ENCODE measurements at places on chromosomes 2 and 18. TPM values are rescaled to one million over a fixed set of nuclear protein-coding genes. Genes with fewer than 3 reads are reported as not detected.

The CD8B2 gene
- total RNA-seq = not detected

The FANCL gene
- 56.4 TPM for total RNA-seq

DNA sequence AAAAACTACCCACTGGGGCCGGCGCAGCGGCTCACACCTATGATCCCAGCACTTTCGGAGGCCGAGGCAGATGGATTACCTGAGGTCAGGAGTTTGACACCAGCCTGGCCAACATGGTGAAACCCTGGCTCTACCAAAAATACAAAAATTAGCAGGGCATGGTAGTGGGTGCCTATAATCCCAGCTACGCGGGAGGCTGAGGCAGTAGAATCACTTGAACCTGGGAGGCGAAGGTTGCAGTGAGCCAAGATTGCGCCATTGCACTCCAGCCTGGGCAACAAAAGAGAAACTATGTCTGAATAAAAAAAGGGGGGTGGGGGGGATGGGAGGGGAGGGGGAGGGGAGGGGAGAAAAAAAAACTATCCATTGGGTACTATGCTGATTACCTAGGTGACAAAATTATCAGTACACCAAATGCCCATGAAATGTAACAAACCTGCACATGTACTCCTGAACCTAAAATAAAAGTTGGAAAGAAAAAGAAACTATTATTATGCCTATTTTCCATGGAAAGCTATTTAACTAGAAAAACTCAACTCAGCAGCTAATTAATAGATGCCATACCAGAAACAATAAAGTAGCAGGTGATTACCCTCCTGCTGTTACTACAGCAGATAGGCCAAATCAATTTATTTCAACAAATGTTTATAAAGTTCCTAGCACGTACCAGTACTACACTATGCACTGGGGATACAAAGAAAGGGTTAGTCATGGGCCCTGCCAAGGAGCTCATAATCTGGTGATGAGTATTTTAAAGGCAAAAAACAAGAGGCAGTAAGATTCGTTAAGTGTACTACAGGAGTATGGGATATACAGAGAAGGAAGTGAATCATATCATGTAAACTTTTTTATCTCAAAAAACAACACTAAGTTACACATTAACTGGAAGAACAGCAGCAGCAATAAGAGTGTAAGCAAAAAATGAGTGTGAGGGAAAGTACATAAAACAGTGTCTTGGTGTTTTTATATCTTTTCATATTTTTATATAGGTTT is 112.8 kb upstream of the SLC39A10 start:
- DNase-seq = peak; percentile 70

DNA sequence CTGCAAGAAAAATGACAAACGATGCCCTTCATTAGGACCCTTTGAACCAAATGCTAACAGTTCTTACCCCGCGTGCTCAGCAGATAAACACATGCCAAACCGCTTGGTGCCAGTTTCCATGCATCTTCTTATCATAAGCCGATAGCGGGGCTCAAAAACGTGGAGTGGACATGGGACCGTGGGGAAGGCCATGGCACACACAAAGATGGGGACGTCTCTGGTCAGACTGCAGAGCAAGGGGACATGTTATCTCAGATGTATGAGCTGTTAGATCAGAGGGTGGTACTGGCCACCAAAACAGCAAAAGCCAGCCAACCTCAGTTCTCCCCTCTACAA is 28.2 kb downstream of the LONRF2 start:
- no peak for DNase-seq

DNA sequence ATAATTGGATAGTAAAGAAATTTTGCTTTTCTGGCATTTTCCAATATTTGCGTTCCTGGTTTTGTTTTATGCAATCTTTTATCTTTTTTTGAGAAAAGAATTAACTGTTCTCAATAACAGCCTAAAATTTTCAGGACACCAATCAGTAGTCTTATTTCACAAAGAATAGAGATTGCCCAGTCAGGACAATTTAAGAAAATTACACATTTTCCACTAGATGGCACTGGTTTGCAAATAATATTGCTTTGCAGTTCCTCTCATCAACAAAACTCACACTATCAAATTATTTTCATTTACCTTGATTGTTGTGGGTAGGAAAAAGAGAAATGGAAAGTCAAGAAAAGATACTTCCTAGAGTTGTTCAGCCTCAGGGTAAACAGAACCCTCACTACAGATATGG is 2.4 kb upstream of the RBM45 start:
- DNase-seq = peak; percentile 59

- DNase-seq = no peak
Measured at GRCh38 chr2:156574112-156574511, 137.9 kb downstream of the GPD2 start.

GRCh38 chr2:131046918-131047652 is 46.2 kb downstream of the FAM168B start:
- no peak for DNase-seq

DNA sequence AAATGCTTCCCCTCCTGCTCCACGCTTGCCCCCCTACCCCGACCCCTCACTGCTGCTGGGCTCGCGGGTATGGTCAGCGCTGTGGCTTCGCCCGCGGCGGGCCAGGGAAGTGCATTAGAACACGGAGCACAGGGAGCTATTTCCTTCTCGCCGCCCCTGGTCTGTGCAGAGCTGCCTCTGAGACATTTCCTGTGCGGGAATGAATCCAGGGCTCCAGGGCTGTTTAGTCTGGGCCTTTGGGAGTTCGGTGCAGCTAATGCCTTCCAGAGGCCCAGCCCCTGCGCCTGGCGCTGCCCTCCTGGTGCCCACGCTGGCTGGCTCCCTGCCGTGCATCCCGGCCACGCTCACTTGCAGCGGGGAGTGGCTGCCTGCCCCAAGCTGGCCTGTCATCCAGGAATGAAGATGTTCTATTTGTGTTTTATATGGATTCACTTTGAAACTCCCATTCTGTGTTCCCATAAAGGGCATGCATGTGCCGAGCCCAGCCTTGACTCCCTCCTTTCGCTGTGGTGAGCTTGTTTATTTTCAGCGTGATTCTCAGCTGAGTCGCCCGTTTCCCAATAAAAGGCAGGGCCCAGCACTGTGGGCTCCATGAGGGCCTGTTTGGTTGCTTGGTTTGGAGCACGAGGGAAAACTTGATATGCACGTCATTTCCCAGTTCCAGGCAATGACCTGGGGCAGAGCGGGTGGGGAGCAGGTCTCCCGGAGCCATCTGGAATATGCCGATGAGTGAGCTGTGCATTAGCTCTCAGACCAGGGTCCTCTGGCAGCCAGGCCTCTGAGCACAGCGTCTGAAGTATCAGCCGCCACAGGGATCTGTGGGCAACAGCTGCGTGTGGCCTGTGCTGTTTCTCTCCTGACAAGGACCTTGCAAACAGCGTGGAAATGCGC is 42.7 kb downstream of the SH3RF3 start:
- peak; percentile 98 for DNase-seq

The CRYGC gene
- not detected for total RNA-seq

The CCT7 gene
- 500 TPM for total RNA-seq

DNA sequence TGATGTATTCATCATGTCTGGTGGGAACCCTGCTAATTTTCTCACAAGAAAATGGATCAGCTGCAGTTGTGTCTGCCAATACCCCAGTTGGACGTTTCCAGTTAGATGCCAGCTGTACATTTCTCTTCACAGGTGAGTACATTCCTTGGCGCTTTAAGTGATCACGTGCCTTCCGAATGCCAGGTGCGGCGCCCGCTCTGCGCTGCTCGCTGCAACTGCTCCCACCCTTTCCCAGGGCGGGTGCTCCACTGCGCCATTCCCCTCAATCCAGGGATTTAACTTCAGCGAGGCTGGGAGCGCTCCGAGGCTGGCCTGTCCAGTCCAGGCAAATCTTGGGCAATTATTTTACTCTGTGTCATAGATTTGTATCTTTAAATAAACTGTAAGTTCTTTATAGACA is 225.0 kb upstream of the RAB6C start:
- DNase-seq = no peak

- DNase-seq = no peak
Measured at GRCh38 chr2:221554769-221555493, 17.2 kb downstream of the EPHA4 start.

GRCh38 chr18:13124411-13124810 is 94.1 kb upstream of the LDLRAD4 start:
- no peak for DNase-seq

DNA sequence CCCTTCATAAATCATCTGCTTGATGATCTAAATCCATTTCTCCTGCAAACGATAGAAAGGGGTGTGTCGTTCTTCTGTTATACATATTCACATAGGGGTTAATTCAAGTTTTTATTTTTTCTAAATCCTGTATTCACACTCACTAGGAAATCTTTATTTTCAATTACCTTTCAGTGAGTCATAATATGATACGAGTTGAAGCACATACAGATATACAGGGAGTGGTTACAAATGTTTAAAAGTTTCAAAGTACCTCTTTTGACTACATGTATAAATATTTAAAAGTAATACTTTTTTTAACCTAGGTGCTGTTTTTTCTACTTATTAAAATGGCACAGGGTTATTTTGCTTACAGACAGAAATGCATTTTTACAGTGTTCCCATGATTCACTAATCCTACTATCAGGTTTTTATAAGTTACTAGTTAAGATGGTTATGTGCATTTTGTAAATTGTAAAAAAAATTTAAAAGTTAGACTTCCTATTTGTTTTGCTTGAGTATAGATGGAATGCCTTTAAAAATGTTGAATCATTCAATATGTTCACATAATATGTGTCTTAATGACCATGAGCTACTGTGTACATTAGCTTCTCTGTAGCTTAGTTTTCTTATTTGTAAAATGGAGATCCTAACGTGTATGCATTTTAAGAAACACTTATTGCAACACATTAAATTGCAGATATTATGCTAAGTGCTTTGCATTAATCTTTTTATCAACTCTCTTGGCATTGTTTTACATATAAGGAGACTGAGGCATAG is 1378.1 kb downstream of the DSC3 start:
- DNase-seq = no peak

- peak; percentile 100 for DNase-seq
Measured at GRCh38 chr2:233974530-233975071, 57.4 kb downstream of the TRPM8 start.

DNA sequence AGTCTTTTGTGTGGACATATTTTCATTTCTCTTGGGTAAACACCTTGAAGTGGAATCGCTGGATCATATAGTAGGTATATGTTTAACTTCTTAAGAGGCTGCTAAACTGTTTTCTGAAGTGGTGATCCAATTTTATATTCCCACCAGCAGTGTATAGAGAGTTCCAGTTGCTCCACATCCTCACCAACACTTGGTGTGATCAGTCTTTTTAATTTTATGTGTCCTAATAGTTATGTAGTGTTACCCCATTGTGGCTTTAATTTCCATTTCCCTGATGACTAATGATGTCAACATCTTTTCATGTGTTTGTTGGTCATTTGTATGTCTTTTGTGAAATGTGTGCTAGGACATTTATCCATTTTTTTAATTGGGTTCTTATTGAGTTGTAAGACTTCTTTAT is 56.9 kb downstream of the DGKD start:
- DNase-seq = no peak

The BCL11A gene
- not detected for total RNA-seq

DNA sequence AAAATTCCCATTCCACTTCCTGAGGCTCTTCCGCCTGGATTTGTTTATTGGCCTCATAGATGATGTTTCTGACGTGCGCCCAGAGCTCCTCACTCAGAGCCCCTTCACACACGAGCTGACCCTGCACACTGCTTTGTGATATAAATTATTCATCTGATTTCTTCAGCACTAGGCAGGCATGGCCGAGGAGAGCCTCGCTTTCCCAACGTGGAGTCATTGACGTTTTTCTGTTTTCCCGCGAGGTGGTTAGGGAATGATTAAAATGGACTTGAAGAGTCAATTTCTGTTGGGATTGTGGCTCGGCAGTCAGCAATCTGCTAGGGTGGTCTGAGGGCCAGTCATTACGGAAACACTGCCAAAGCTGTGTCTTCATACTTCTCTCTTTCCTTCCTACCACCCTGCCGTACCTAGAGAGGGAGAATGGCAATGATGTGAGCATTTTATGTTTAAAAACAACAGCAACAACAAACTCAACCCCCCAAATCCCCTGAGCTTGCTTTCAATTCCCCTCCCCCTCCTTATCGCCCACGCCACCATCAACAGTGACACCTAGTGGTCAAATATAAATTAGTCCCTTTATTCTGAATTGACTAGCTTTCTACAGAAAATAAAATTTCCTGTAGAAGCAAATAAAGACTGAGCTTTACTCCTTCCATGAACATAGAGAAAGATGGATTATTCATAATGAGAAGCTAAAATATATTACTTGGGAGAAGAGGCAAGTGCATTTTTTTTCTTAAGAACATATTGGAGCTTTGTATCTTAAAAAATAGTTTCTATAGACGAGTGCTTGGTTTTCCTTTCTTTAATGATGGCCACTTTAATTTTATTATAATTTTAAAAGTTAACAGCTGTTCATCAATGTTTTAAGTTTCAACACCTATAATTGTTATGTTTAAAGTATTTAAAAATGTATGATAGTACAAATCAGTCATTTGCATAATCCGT is 285.1 kb downstream of the MTX2 start:
- peak; percentile 72 for DNase-seq

- DNase-seq = peak; percentile 16
Measured at GRCh38 chr18:76445741-76446232, 49.3 kb downstream of the ZNF516 start.

- DNase-seq = no peak
Measured at GRCh38 chr2:118535818-118536212, 311.6 kb downstream of the EN1 start.

The SP140 gene
- total RNA-seq = 0.12 TPM

The L3MBTL4 gene
- under 0.01 TPM for total RNA-seq

DNA sequence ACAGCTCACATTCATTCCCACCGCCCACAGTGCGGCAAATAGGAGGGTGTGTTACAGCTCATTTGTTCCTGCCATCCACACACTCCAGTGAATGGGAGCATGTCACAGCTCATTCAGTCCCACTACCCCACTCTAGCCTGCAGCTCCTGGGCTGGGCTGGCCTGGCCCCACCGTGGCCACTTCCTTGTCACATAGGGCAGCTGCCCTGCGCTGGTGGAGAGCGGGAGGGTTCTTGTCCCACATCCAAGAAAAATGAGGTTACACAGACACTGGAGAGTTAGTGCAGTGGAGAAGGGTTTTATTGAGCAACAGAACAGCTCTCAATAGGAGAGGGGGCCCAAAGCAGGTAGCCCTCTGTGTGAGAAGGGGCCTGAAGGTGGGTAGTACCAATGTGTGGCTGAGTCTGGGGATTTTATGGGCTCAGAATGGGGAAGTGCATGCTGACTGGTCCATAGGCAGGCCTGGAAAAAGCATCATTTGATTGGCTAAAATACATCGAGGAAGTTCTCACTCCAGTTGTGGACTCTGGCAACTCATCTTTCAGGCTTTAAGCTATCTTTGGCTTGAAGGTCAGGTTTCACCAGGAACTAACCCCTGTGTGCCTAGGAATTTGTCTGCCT is 249.7 kb downstream of the ETAA1 start:
- no peak for DNase-seq

The ANKRD30B gene
- 0.59 TPM for total RNA-seq

GRCh38 chr2:156099382-156099781 is 233.1 kb downstream of the NR4A2 start:
- DNase-seq = no peak

The PDE1A gene
- 0.36 TPM for total RNA-seq

- peak; percentile 84 for DNase-seq
Measured at GRCh38 chr2:235270956-235271355, 222.9 kb upstream of the AGAP1 start.

All from RPMI7951 (cell line).